ENCODE measurements at places on chromosomes 6 and 20.

GRCh38 chr6:156883497-156884252 is 106.5 kb downstream of the ARID1B start:
- no peak for DNase-seq

DNA sequence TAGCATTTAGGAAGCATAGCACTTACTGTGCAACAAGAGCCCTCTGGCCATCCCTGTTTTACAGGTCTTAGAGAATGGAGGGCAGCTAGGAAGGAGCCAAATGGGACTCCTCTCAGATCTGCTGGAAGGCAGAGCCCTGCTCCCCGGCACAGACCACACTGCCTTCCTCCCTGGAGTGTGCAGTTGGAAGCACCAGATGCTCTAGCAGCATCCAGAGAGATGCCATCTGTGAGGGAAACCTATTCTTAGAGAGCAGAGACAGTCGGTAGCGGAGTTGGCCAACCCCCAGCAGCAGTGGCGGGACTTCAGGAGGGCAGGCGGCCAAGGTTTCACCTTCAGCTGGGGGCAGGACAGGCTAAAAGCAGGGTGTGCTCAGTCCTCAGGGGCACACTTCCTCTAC is 16.7 kb upstream of the E2F1 start:
- no peak for DNase-seq

DNA sequence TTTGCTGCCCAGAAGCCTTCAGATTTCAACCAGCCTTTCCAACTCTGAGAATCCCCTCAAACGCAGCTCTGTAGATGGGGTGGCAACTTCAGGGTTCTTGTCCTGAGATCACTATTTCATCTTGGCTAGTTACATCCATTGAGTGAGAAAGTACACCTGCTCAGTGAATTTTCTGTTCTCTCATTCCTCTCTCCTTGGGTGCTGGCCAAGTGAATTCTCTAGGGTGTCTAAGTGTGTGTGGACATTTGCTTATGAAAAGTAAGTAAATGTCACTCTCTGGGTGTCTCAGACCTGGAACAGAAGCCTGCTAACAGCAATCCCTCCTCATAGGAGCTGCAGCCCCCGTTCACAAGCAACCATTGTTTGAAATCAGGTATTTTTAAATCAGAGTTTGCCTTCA is 3.8 kb downstream of the RIN2 start:
- no peak for DNase-seq

- no peak for DNase-seq
These were observed 110.7 kb downstream of the DACT2 start for GRCh38 chr6:168208854-168209253.

DNA sequence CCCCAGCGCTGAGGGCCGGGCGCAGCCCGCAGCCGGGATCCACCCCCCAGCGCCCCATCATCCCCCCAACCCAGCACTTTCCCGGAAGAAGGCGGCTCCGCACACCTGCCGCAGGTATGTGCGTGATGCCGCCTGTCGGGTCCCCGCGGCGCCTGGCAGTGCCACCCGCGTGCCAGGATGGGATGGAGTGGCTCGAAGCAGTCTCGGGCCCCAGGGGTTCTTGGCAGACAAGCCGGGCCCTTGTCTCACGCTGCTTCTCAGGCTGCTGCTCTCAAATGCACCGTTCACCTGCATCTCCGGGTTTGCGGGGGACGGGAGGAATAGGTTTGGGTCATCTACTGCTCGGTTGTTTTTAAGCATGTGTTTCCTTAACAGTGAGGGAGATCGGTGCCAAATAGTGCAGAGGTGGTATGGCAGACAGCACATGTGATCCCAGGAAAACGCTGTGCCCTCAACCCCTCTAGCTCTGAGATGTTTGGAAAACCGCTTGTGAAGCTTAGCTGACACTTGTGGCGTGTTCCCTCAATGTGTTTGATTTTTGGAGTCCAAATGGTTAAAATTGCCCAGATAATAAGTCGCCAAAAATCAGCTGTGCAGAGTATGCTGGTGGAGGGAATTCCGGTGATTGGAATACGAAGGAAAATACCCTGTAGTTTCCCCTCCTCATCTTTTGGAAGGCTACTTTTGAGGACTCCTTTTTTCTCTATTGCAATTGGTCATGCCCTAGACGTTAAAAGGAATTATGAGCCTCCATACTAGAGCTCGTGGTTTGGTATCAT is 926 bp downstream of the MYLIP start:
- DNase-seq = no peak

- no peak for DNase-seq
These were observed 73.9 kb upstream of the NRSN1 start for GRCh38 chr6:24051942-24052589.

GRCh38 chr20:45156713-45157112 is 18.0 kb upstream of the PI3 start:
- no peak for DNase-seq

GRCh38 chr6:161479376-161479775 is 205.5 kb upstream of the AGPAT4 start:
- DNase-seq = no peak

DNA sequence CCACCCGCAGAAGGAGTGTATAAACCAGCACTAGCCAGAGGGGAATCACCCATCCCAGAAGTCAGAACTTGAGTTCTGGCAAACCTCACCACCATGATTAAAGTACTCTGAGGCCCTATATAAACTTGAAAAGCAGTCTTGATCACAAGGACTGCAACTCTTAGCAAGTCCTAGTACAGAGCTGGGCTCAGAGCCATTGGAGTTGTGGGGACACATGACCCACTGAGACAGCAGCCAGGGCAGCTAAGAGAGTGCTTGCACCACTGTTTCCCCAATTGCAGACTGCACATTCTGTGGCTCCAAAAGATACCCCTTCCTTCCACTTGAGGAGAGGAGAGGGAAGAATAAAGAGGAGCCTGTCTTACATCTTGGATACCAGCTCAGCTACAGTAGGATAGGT is 4.7 kb upstream of the MCM9 start:
- no peak for DNase-seq

- no peak for DNase-seq
These were observed 3.8 kb downstream of the LYRM4 start for GRCh38 chr6:5256952-5257351.

DNA sequence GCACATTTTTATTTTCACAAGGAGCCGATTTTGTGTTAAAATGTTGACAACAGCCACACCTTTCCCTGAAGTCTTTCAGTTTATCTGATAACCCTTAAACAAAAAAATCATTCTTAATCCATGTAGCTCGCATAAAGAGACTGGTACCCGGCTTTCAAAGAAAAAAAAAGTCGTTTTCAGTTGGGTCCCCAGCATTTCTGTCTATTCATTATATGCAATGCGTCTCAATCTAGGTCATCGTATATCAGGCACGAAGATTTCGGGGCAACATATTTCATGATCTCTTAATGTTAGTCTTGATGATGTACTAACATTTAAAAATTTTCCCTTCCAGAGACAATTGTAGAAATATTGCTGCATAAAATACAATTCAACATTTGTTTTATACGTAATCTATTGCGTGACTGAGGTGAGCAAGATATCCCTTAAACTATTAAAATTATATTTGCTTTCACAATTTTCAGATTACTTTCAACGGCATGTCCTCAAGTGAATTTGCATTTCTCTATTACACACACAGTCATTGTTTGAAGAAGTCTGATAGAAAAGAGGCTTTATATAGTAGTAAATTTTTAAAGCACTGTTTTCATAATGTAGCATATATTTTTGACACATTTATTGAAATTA is 2.9 kb upstream of the TUBB2B start:
- DNase-seq = no peak

GRCh38 chr6:40543146-40543545 is 44.0 kb downstream of the LRFN2 start:
- DNase-seq = no peak

- no peak for DNase-seq
These were observed 1379.0 kb upstream of the MAP3K7 start for GRCh38 chr6:91965872-91966271.

DNA sequence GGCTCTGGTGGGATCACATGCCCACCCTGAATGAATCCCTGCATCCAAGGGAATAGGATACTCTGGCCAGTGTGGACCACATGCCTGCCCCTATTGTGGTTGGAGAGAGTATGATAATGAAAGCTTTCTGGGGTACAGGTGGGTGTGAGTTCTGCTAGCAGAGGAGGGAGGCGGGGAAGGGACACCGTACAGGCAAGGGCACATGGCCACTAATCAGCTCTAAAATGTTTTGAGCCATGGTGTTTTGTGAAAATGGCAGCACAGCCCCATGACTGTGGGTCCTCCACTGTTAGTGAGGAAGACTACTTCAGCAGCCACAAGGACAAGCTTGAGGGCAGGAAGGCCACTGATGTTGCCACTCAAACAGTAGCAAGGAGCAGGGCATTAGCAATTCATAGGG is 11.9 kb upstream of the DHX35 start:
- DNase-seq = no peak

- DNase-seq = no peak
These were observed 64.7 kb downstream of the SAMD3 start for GRCh38 chr6:130158056-130158455.

DNA sequence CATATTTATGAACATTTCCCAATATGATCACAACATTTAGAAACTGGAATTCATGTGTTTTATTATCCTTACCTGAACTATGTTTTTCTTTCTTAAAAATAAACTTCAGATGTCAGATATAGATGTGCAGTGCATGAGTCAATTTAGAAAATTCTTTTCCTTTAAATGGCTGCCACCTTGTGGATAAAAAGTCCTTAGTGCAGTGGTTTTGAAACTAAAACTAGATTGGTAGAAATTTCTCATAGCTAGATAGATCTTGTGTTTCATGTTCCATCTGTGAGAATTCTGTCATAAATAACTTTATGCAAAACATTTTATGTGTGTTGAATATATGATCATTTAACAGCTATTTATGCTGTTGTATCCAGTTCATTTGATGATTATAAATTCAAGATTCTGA is 134.9 kb downstream of the KLHL32 start:
- DNase-seq = no peak

- no peak for DNase-seq
These were observed 4.4 kb upstream of the PXDC1 start for GRCh38 chr6:3755637-3756545.

DNA sequence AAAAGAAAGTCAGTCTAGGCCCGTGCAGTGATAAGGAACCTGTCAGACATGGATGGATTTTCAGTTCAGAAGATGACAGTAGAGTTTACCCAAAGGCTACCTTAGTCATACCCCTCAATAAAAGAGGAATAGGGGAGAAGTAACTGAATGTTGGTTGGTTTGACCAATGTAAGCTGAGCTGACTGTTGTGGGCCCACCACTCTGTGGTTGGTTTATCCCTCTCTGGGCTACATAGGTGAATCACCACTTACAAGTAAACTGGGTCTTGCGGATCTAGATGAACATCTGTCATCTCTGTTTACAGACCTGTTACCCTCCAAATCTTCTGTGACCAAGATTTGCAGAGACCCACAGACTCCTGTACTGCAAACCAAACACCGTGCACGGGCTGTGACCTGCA is 37.2 kb upstream of the MYLK2 start:
- DNase-seq = no peak

GRCh38 chr20:56604673-56605072 is 24.4 kb upstream of the TFAP2C start:
- DNase-seq = no peak

- no peak for DNase-seq
These were observed 58.6 kb downstream of the EFCAB8 start for GRCh38 chr20:32917191-32917950.

- DNase-seq = no peak
These were observed 85.9 kb downstream of the SNAP25 start for GRCh38 chr20:10304471-10305046.

DNA sequence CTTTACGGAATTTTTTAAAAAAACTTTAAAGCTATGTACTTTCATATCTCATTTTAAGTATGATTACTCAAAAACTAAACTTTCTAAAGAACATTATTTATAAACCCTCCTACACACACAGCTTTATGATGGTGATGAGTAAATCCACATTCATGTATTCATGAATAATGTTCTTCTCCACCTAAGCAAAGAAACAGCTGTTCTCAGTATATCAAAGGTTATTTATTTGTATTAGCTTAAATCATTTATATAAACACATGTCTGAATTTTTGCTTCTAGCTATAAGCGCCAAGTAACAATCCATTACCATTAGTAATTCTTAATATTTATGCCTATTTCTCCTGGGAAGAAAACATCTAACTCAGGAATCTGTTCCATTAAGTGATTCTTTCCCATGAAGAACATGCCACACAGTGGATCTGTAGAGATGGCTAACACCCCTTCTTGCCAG is 63.3 kb downstream of the SMLR1 start:
- no peak for DNase-seq

- DNase-seq = no peak
These were observed 283.0 kb upstream of the MARCKS start for GRCh38 chr6:113574147-113574546.

DNA sequence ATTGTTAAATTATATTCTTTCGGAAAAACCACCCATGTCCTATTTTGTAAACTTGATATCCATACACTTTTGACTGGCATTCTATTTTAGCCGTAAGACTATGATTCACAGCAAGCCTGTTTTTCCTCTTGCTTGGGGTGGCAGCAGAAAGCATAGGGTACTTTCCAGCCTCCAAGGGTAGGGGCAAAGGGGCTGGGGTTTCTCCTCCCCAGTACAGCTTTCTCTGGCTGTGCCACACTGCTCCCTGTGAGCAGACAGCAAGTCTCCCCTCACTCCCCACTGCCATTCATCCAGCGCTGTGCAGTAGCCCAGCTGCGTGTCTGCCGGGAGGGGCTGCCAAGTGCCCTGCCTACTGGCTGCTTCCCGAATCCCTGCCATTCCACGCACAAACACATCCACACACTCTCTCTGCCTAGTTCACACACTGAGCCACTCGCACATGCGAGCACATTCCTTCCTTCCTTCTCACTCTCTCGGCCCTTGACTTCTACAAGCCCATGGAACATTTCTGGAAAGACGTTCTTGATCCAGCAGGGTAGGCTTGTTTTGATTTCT is 2.1 kb upstream of the ESR1 start:
- DNase-seq = no peak

- DNase-seq = no peak
These were observed 32.8 kb upstream of the BCAS1 start for GRCh38 chr20:54103067-54103761.

GRCh38 chr20:9616455-9616805 is 102.0 kb downstream of the LAMP5 start:
- DNase-seq = no peak

- no peak for DNase-seq
These were observed 551 bp downstream of the TREML2 start for GRCh38 chr6:41200296-41200900.

- no peak for DNase-seq
These were observed 3.1 kb downstream of the JAG1 start for GRCh38 chr20:10670501-10671220.

GRCh38 chr6:105135056-105135455 is 44.8 kb downstream of the POPDC3 start:
- DNase-seq = peak; percentile 3

Measured in GM04503 (cell line).